NCI-H2081 (cell line): ENCODE measurements at places on chromosomes 13 and 19.
A peak's percentile ranks its signal among the peaks of the same experiment; 100 is the strongest.

- DNase-seq = peak; percentile 9
Observed at GRCh38 chr13:27168086-27168485, 3.5 kb downstream of the USP12 start.

GRCh38 chr13:86080340-86080995, 281.2 kb upstream of the SLITRK6 start:
- no peak for DNase-seq

DNA sequence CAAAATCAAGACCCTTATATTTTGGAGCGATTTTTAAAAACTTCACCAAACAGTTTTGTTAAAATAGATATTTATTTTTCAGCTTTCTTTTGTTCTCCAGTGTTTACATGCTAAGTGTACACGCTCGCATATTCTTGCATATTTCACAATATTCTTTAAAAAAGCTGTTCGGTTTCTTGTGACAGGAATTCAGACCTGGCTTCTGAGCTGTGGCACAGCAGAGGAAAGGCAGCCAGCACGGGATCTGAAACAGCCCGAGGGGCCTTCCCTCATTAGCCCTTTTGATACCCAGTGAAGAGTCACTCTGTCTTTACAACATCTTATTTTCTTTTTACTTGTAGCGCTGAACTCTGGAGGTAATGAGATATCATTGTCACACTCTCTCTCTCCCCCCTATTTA, 234.0 kb downstream of the B3GLCT start:
- no peak for DNase-seq

DNA sequence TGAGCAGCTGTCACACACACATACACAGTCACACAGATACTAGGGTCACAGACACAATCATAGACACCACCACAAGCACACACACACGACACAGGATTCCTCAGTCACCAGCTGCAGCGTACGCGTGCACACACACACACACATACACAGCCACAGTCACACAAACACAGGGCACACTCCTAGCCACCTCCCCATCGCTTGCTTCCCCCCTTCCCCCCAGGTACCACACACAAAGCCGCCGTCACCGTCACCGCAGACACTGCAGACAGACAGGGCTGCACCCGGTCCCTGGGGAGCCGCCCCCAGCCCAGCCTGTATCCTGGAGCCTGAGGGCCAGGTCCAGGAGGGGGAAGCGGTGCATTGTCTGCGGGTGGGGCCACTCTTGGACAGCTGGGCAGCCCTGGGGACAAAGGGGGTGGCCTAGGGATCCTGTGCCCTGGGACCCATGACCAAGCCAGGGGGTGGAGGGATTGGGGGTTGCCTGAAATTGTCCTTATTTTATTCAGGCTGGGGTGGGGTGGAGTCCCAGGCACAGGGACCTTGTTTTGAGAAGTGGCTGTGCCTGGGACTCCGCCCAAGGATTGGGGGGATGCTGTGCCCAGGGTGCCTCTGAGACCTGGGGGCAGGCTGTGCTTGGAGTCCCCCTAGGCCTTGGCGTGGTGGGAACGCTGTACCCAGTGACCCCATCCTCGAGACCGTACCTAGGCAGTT, 957 bp downstream of the NUMBL start:
- no peak for DNase-seq

GRCh38 chr19:54674021-54674617, 11.3 kb downstream of the LILRB4 start:
- peak; percentile 14 for DNase-seq

DNA sequence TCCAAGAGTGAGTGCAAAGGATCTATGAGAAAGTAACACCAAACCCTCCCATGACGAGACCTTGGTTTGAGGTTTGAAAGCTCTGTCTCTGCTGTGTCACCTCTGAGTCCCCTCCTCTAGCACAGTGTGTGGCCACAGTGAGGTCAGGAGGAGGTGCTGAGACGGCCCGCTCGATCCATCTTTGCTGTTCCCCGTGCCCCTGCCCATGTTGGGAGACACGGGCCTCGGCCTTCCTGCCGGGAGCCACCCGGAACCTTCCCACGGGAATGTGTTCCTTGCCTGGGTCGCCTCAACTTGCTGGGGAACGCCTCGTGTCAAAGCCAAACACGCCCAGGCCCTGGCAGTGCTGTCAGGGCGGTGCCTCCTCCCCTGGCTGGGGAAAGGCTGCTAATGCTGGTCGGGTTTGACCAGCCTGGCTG, 10.1 kb downstream of the NANOS3 start:
- DNase-seq = no peak

DNA sequence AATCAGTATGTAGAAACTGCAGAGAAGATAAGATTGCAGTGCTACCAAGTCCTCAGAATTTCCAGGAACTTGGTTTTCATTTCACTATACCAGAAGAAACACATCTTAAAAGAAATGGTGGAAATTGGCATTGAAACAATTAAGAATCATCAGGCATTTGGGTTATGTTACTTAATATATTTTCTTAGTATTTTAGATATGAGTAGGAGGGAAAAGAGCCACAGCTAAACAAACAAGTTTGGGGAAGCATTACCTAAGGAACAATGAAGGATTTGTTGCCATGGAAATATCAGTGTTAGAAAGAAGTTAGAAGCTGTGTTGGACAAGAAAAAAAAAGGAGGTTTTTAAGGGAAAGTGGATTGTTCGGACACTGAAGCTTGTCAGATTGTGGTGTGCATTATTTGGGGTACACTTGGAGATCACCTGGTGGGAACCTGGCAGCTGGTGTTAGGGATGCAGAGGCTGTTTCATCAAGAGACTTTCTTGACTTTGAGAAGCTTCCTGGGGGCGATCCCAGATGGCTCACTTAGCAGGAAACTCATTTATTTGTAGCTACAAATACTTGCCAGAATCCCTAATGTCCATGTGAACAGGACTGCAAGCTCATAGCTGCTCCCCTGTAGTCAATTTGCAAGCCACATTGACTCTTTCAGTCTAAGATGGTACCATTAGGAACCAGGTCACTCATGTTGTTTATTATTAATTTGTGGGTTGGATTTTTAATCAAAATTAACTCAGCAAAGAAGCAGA, 246.7 kb downstream of the RFC3 start:
- no peak for DNase-seq

DNA sequence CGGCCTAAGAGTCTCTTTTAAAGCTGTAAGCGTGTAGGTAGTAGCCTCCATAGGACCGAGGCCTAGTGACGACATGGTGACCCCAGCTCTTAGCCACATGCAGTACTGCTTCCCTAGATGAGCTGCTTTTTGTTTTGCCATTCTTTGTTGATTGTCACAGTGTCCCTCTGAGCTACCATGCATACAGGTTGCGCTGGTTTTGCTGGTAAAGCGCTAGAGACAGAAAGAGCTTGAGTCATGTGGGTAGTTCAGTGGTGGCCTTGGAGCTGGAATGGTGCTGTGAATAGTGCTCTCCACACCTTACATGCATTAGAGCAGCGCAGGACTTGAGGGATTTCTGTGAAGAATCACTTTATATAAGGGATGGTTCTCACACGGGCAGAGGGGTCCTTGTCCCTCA, 5.1 kb downstream of the HNRNPM start:
- DNase-seq = no peak

DNA sequence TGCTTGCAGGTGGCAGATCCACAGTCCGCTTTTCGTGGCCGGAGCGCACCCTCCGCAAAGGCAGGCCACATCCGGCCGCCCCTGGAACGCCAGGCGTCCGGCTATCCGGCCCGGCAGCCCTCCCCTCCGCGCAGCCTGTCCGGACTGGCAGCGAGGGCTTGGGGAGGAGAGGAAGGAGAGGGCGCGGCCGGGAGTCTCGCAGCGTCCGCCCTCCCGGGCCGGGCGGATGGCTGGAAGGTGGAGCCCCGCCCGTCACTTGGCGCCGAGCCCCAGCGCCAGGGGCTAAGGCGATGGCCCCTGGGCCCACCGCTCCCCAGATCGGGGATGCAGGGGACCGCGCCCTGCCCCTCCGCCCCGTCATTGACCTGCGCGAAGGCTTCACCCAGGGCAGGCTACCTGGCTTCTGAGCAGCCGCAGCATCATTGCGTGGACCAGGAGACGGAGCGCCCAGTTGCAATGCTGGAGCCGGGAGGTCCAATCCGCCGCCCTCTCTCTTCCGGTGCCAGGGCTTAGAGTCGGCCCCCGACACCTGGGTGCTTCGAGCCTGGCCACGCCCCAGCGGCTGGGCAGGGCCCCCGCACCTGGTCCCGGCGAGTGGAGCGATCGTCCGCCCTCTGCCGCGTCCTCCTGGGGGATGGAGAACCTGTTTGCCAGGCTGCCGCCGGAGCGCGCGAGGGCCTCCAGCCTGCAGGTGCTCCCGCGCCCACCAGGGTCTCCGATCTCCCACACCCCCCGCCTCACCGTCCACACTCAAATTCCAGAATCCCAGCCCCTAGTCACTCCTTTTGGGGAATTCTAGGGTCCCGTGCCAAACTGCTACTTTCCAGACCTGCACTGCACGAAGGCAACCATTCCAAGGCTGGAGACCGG, at the start of gene FUT1:
Gene FUT1, minus strand, starts transcription at position 146 of the 870 bp plus-strand sequence. CDS start 1,360 bp downstream, outside the sequence.
- peak; percentile 93 for DNase-seq

DNA sequence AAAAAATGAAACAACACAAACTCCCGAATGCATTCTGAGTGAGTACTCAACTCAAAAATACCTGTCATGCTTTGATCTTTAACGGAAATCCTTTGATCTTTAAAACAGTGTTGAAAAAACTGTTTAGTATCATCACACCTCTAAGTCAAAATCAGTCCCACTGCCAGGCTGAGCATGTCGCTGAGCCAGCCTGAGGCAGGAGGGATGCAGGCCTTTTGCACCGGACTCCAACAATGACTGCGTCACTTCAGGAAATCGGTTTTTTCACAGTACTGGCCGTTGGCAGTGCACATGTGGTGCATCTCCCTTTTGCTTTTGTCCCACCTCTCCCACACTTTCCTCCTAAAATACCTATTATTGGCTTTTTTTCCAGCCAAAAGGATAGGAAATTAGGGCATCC, 78.2 kb downstream of the SHISA2 start:
- DNase-seq = no peak

GRCh38 chr13:28716511-28716910, 2.3 kb downstream of the SLC46A3 start:
- no peak for DNase-seq

DNA sequence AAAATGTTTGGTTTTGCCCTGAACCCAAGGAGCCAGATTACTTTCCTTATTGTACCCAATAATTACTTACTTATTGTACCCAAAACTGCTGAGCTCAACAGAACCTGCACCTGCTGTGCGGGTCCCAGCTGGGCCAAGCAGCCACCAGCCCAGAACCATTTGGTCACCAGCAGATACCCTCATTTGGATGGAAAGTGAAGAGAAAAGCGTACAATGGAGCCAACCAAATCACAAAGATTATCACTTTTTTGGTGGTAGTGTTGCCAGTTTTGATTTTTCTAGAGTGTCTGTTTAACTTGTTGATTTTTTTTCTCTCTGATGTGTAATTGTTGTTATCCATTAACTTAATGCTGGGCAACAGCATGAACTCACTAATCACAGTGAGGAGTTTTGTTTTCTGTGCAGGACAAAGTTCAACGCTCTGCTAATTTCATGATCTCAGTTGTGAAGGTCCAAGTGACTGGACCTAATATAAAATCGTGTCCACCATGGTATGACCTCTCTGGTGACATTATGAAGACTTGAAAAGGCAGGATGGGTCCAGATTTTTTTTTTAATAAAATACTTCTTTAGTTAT, 23.8 kb downstream of the SPATA13 start:
- DNase-seq = no peak

- no peak for DNase-seq
Observed at GRCh38 chr13:101552786-101553185, 100.3 kb downstream of the ITGBL1 start.

DNA sequence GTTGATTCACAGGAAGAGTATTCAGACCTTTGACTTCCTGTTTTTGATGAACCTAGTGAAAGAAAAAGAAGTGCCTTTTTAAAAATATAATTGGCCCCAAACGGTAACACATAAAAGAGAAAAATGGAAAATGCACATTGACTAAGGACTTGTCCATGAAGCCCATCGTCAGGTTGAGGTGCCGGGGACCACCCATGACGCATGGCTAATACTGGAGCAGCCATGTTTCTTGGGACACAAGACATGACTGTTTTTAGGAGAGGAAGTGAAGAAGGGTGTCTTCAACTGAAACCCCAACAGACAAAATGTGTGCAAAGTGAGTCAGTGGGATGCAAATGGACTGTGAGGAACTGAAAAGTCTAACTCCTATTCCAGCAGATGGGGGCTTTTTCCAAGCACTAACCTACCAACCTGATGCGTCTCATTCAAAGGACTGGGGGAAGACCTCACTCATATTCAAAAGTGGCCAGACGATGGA, 459.4 kb downstream of the FOXO1 start:
- no peak for DNase-seq

DNA sequence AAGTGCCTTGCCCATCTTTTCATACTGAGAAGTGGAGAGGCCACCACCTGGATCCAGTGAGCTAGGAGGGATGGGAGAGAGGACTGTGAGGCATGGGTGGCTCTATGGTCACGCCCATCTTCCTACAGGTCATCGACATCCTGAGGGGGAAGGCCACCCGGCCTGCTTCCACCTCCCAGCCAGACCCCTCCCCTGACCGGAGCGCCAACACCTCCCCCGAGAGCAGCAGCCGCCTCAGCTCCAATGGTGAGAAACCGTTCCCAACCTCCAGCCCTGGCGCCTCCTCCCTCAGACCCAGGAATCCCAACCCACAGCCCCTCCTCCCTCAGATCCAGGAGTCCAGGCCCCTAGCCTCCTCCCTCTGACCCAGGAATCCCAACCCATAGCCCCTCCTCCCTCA, 10.1 kb downstream of the BCL3 start:
- no peak for DNase-seq

- no peak for DNase-seq
Observed at GRCh38 chr13:33537676-33538075, 252.1 kb upstream of the STARD13 start.

DNA sequence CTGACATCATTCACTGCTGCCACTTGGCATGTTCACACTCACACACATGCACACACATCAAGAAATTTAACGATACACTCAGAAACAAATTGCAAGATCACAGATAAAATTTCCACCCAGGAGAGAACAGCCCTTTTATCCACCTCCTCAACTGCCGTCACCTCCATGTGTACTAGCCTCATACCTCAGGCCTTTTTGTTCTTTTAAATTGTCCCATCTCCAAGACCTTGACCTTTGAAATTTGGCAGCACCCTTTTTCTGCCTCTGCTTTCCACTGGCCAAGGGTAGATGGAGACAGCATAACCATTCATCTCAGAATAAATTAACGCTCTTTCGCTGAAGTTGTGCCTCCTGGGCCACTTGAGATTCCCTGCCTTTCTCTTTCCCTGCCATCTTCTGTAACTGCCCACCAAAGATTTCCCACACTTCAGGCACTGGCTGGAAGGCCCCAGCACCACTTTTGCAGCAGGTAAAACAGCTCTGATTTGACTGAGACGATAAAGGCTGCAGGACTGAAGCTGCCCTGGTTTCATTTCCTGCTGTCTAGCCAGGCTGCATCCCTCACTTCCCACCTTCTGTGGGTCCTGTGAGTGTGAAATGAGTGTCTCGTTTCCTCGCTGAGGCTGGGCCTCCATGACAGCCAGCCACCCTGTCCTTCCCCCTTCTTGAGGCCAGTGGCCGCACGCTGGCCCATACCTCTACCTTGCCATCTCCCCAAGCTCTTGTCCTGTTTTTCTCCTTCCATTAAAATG, 39.3 kb downstream of the MBNL2 start:
- DNase-seq = no peak
